Stimulated activated CD8-positive, alpha-beta memory T cell treated with anti-CD3 and anti-CD28 coated beads, Interleukin-7, amount 100 ng/mL, for 4 hours (primary cell): ENCODE measurements at places on chromosomes 5 and 9.

DNA sequence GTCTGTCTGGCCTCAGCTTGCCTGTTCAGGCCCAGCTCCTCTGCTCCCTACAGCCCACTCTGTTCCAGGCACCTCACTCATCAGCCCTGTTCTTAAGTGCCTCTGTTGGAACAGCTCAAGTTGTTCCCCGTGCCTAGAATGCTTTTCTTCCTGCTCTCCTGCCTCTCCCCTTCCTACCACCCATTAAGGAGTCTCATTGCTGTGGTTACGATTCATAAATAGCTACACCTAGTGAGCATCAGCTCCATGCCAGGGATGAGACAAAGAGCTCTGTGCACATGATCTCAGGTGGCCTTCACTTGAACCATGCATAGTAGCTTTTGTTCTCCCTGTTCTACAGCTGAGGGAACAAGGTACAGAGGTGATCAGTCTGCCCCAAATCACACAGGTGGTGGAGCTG, 54.3 kb downstream of the PSD2 start:
- no peak for DNase-seq

DNA sequence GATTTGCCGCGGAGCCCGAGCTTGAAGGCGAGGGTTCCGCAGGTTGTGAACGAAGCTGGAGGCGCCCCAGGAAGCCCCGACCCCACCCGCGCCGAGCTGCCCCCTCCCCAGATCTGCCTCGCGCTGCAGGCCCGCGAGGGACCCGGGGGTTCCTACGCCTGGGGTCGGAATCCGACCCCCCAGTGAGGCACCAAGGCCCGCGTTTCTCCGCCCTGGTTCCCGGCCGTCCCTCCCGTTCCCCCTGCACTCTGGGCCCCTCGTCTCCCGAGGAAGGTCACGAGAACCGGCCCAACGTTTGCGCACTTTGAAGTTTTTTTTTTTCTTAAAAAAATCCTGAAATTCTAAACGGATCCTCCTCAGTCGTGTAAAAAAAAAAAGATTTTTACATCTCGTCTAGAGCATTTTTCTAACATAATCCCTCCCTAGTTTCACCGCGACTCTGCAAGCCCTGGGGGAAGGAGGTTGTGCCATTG, 880 bp upstream of the GFPT2 start:
- DNase-seq = no peak

GRCh38 chr5:139649082-139649991, 1.2 kb downstream of the CXXC5 start:
- no peak for DNase-seq

- no peak for DNase-seq
Measured at GRCh38 chr5:58123501-58123900, 336.4 kb downstream of the PLK2 start.

- DNase-seq = no peak
Measured at GRCh38 chr5:137142346-137142745, 356.8 kb downstream of the SPOCK1 start.

- DNase-seq = no peak
Measured at GRCh38 chr9:22790329-22790728, 343.7 kb downstream of the DMRTA1 start.

- no peak for DNase-seq
Measured at GRCh38 chr5:26674846-26675245, 363.5 kb downstream of the CDH9 start.

- DNase-seq = no peak
Measured at GRCh38 chr5:23930985-23931384, 423.6 kb downstream of the PRDM9 start.

- no peak for DNase-seq
Measured at GRCh38 chr5:164356790-164357189, 851.4 kb downstream of the MAT2B start.

DNA sequence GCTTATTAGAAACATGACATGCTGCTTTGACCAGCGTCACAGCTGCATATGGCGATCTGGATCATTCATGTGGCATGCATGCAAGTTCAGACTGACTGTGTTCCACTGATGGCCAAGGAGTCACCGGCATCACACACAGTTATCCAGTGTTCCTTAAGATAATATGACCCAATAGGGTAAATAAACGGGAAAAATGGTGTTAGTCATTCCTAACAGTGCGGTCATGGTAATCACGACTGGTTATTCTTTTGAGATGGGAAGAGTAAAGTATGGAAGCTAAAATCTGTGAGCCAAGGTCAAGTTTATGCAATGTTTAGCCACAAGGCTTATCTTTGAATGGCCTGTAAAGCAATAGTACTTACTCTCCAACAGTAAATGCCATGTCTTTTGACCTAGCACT, 29.3 kb upstream of the LVRN start:
- no peak for DNase-seq

DNA sequence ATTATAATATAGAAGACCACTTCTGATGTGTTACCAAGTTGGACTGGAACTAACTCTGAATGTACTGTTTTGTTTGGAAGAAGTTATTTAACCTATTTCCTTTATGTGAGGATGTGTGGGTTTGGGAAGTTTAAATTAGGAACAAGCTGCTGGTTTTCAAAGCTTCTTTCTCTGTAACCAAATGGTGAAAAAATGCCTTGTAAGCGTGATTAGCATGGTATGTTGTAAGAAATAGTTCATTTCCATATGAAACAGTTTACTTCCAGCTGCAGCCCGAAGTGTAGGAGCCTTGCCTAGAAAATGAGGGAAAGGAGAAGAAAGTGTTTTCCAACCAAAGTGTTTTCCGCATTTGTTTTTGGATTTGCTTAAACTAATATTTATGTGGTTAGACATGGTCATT, 36.0 kb downstream of the TTC1 start:
- no peak for DNase-seq

DNA sequence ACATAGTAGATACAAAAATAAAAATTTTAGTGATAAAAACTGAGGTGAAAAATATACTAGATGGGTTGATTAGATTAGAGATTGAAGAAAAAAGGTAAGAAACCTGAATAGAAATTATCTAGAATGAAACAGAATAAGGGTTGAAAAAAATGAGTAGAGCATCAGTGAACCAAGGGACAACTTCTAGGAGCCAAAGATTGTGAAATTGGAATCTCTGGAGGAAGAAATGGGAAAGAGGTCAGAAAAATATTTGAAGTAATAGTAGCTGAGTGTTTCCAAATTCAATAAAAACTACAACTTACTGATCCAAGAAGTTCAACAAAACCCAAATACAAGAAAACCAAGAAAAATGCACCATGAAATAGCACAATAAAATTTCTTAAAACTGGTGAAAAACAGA, 116.6 kb upstream of the STARD4 start:
- no peak for DNase-seq

GRCh38 chr5:129118405-129118804, 23.9 kb downstream of the ISOC1 start:
- DNase-seq = no peak

DNA sequence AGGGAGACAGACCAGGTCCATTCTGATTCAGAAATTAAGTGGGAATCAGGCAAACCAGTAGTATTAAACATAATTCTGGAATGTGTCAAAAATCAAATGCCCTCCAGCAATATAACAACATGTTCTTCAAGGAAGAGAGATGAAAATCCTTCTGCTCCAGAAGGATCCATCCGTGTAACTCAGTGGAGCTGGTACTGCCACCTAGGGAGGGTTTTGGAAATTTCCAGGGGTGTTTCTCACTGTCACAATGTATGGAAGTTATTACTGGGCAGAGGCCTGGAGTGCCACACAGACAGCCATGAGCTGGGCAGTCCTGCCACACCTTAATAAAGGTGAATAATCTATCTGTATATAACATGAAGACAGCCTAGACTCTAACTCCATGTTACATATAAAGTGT, 87.5 kb downstream of the TTLL11 start:
- DNase-seq = no peak
